CD4-positive, alpha-beta T cell treated with Interleukin-1 beta for 1 hour (primary cell): ENCODE measurements at places on chromosomes 5 and 9.

DNA sequence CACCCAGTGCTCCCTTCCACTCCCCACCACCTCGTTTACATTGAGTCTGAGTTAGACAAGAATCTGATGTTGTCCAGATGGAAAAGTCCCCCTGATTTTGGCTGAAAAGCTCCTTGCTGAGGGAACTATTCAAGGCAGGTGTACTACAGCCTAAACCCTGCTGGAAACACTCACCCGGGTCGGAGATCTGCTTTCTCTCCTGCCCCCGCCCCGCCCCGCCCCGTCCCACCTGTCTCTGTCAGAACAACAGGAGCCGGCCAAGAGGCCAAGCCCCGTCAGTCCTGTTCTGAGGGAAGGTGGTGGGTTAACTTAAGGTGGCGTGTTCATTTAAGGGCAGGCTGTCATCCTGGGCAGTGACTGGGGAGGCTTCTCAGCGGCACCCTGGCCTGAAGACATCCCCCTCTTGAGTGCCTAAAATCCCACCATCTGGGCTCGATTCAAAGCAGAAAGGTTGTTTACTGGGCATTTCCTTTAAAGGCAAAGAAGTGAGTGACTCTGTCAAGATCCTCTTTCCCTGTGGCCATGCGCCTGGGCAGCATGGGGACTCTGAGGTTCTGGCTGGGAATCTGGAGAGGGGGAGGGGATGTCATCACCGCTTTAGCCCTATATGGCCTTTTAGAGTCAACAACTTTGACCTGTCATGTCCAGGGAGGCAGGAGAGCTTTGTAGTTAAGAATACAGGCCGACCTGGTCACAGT lies 71.1 kb upstream of the NEURL1B start:
- DNase-seq, result no peak

DNA sequence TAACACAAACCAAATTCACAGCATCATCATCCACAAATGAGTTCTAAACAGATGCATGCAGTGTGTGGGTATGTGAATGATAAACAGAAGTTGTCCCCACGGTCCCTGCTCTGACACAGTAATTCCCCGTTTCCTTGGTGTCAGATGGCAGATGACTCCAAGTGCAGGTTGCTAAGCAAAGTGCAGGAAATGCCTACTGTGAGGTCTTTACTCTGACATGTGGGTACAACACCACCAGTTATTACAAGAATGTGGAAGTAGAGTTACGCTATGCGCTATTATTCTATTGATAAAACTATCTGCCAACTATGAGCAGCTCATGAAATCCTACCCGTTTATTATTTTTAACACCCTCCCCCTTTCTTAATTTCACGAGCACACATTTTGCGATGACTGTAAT lies 448.9 kb downstream of the BNC2 start:
- no peak for DNase-seq

DNA sequence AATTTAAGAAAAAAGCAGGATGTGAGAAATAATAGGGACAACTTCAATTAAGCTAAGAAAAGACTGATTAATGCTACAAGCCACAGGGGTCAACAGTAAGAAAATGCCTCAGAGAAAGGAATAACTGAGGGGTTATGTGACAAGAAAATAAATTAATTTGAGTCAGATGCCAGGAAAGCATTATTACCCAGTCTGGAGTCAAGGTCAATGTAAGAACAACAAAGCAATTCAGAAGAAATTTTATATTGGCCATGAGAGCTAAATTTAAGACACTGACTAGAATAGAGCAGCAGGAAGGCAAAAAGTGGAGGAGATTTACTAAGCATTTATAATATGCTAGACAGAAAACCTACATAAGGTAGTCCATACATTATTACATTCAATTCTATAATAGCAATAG lies 73.5 kb downstream of the CDH10 start:
- DNase-seq, result no peak

- DNase-seq, result no peak
These were observed 73.2 kb downstream of the WNK2 start for GRCh38 chr9:93256878-93257807.
